PC-9 (cell line): ENCODE measurements at places on chromosomes 5 and 9.
A peak's percentile ranks its signal among the peaks of the same experiment; 100 is the strongest.

- DNase-seq, result no peak
Observed at GRCh38 chr5:4095918-4096630, 500.4 kb downstream of the IRX1 start.

DNA sequence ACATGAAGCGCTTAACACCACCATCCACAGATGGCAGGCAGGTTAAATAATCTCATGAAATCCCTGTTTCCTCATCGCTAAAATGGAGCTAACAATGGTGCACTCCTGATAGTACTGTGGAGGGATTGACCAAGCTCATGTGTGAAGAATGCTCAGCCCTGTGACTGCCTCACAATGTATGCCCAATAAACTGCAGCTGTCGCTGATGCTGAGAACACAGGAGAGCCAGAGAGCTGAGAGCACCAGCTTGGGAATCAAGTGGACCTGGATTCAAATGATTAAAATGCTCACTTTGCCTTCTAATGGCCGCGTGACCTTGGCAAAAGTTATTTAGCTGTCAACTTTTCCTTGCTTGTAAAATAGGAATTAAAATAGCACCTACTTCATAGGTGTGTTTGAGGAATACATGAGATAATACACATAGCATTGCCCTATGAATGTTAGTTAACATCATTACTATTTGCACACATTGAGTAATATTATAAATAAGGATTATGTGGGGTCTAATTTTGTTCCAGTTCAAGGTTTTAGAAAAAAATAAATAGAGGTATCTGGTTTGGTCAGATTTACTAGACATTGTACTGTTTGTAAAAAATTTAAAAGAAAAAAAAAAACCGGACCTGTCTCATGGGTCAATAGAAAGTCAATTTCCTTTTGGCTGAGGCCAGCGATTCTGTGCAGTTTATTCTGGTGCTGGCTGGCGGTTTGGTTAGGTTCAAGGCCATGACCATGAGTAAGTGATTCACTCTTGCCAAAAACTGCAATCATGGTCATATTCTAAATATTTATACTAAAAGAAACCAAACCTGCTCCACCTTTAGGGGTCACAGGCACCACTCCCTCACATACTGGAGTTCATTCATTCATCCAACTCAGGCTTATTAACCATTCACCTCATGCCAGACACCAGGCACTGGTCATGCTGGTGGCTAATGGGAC lies 101.3 kb downstream of the SH3TC2 start:
- DNase-seq, result peak; percentile 76

GRCh38 chr5:52817818-52818217 lies 30.1 kb downstream of the ITGA1 start:
- DNase-seq, result no peak

- DNase-seq, result no peak
Observed at GRCh38 chr5:169164481-169164925, 136.4 kb downstream of the SLIT3 start.
